ENCODE measurements at places on chromosomes 11 and 22.

DNA sequence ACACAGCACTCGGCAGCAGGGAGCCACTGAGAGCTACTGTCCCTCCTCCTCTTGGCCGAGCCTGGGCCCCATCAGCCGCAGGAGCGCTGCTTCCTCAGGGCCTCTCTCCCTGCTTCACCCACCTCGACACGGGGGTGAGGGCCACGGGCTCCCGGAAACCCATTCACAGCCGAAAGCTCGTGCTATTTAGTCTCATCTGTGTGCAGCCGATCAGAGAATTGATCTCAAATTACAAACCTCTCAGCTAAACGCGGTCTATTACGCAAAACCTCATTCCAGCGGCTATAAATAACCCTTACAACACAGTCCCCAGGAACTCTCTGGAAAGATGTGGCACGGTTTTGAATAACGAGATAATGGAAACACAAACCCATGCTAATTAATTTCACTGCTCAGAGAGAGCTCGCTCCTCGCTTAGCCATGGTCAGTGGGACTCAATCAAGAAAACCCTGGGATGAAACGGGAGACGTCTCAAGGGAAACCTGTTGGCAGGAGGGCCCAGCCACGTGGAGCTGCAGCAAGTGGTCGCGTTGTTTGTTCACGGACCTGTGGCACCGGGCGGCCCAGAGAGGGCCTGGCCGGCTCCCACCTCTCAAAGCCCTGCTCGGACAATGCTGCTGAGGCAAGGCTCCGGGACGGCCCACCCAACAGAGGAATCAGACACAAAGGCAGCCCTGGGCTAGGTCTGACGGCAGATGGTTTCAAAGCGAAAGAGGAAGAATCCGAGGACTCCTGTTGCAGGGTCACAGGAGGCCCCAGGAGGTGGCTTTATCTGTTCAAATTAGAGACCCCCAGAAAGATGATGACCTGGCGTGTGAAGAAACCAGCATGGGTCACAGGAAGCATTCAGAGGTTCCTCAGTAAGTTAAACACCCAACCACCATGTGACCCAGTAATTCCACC, 210.5 kb downstream of the CTTN start:
- DNase-seq: no peak

DNA sequence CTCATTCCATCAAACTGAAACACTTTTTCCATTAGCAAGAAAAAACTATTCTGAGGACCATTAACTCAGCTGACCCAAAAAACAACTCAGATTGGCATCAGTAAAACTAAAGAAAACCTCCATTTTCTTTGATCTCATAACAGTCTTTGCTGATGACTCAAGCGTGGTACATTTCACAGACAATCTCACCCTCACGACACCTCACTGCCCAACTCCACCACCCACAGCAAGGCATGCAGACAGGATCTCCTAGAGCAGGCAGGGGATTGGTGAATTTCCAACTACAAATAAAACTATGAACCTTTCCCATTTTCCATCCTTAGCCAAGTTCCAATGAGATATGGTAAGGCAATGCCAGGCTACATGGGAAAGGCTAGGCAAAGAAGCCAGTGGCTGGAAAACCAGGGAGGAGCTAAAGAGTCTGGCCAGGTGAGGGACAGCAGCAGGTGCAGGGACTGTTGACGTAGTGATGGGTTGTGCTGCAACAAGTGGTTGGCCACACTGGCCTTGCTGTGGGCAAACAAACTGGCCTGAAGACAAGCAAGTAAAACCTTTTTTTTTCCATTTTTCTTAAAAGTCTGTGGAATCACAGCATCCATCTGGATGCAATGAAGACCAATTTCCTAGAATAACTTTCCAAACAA, 97.2 kb downstream of the SERGEF start:
- DNase-seq: peak; percentile 37

- DNase-seq: no peak
Measured at GRCh38 chr11:89529626-89530380, 38.6 kb upstream of the NOX4 start.

GRCh38 chr11:5712507-5712906, 22.9 kb downstream of the TRIM22 start:
- DNase-seq: no peak

DNA sequence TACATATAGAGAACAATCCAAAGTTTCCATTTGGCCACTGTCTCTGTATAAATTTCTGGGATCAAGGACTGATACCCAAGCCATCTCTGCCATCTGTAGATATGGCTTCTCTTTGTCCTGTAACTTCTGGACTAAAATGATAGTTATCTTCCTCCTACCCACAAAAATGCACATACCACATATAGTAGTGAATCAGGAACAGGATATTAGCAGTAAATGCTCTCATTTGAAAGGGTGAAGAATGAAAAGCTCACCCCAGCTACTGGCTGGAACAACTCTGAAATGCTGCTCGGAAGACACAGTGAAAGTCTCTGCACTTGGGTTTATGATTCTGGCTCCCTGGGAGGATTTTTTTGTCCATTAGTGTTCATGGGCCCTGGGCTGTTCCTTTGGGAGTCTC, 856.4 kb upstream of the LRRC4C start:
- no peak for DNase-seq

- no peak for DNase-seq
Measured at GRCh38 chr11:106331176-106331575, 253.7 kb downstream of the AASDHPPT start.

DNA sequence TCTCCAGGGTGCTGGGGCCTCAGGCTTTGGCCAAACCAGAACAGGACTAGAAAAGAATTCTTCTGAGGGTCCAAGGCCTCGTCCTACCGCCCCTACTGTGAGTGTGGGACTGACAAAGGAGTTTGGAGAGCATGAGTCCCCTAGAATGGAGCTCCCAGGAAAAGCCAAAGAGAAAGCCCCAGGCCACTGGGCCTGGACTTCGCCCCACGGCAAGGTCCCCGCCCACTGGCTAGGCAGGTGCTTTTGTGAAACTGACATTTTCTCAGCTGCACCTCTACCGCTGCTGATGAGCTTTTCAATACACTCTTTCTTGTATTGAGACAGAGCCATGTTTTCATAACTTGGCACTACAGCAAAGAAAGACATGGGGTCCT, 9.7 kb upstream of the FGF3 start:
- no peak for DNase-seq

DNA sequence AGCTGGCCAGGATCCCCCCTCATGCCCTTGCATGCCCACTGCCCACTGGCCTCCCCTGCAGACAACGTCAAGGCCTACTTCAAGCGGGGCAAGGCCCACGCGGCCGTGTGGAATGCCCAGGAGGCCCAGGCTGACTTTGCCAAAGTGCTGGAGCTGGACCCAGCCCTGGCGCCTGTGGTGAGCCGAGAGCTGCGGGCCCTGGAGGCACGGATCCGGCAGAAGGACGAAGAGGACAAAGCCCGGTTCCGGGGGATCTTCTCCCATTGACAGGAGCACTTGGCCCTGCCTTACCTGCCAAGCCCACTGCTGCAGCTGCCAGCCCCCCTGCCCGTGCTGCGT, 7.9 kb downstream of the AIP start:
- no peak for DNase-seq

DNA sequence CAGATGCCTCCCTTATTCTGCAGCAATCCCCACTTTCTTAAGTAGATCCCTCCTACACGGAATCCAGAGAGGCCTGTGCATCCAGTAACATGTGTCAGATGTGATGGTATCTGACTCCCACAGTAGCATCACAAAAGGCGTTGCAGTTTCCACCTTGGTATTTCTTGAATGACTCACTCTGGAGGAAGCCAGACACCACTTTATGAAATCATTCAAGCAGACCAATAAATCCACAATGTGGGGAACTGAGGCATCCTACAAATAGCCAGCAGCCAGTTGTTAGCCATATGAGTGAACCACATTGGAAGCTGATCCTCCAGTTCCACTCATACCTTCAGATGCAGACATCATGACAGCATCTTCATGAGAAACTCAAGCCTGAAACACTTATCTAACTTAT, 798.1 kb downstream of the OPCML start:
- DNase-seq: peak; percentile 6

DNA sequence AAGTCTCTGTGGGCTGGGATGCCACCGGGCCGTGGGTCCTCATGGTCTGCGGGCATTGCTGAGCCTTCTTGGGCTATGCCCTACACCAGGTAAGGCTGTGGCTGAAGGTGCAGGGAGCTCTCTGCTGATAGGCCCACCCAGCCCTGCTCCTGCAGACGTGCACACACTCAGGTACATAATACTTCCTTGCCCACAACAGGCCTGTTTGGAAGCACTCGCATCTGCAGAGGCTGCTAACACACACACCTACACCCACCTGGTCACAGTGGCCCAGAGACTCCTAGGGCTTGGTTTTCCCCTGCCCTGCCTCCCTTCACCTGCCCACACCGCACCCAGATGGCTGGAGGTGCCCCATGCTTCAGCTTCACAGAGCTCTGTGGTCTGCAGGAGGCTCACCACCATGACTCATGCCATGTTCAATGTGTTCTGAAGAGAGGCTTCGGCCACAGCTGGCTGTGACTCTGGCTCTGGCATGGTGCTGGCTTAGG, 72.8 kb upstream of the KCNQ1OT1 start:
- DNase-seq: peak; percentile 31

- DNase-seq: no peak
Measured at GRCh38 chr11:10716543-10717259, 23.1 kb upstream of the IRAG1 start.

DNA sequence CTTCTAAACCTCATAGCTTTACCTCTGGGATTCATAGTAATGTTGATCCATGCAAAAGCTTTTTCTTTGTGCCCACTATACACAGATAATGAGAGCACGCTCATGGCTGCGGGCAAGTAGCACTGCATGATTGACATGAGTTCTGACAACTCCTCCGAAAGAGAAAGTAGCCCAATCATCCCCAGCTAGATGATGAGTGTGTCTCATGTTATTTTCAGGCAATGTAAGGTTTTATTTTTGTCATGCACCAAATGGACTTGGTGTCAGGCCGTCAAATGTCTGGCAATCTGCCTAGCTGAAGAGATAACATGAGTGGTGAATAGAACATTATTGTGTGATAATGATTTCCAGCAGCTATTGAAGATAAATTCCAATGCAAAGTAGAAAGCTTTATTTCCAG, 662.6 kb downstream of the NTM start:
- DNase-seq: no peak

DNA sequence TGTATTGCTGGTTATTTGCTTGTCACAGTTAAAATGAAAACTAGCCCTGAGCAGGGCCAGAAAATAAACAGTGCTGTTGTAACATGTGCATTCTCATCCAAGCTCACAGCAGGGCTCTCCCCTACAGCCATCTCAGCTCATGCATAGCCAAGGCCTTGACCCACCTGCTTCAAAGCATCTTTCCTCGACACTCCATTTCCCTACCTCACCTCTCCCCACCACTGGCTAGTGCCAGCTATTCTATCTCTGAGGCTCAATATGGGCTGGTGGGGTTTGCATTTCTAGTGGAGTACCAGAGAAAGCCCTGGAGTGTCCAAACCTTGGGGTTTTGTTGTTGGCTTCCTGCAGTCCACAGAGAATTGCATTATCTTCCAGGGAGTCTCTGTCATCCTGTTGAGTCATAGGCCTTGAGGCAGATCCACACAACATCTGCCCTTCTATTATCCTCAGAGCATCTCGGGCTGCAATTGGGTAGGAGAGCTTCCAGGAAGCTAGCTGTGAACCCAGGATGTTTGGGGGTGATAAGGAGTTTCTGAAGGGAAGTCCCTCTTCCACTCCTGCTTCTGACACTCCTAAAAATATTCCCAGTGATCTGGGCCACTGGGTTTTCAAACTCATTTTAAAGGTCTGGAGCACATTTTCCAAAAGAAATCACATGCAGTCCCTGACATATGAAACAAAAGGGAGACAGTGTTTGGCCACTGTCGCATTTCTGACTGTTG, 36.1 kb upstream of the AMOTL1 start:
- no peak for DNase-seq

- peak; percentile 40 for DNase-seq
Measured at GRCh38 chr22:50621948-50622722, 5.8 kb downstream of the ARSA start.

GRCh38 chr11:129592191-129592590, 216.5 kb downstream of the BARX2 start:
- DNase-seq: no peak

- DNase-seq: no peak
Measured at GRCh38 chr11:119166368-119167076, 2.0 kb upstream of the NLRX1 start.

DNA sequence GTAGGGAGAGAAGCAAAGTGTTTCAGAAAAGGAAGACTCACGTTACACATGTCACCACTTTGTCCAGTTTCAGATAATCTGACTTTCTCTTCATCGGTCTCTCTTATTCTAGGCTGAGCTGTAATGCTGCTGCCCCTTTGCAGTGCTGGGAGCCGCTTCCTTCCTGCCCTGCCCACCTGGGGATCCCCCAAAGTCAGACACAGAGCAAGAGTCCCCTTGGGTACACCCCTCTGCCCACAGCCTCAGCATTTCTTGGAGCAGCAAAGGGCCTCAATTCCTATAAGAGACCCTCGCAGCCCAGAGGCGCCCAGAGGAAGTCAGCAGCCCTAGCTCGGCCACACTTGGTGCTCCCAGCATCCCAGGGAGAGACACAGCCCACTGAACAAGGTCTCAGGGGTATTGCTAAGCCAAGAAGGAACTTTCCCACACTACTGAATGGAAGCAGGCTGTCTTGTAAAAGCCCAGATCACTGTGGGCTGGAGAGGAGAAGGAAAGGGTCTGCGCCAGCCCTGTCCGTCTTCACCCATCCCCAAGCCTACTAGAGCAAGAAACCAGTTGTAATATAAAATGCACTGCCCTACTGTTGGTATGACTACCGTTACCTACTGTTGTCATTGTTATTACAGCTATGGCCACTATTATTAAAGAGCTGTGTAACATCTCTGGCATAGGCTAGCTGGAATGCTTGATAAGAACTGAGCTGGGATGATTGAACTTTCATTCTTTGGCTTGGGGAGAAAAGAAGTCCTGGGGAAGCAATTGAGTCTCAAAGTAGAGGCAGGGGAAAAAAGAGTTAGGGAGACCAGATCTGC, 31.2 kb upstream of the SMIM35 start:
- DNase-seq: no peak

- DNase-seq: no peak
Measured at GRCh38 chr11:118091690-118092089, 4.9 kb upstream of the SMIM35 start.

DNA sequence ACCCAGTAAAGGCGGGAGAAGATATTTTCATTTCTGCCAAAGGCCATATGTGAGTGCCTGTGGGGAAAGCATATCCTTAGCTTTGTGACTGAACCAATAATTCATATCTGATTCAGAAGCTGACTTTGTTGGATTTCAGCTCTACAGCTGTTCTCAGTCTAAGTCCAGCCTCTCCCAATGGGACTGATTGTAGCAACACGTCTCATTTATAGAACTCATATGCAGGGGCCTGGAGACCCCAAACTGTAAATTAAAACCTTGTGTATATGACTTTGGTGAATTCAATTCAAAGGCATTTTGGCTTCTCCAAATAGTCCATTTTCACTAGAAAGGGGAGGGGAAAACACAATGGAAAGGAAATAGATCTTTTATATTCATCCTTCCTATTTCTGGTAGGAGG, 250.4 kb upstream of the SORL1-AS1 start:
- no peak for DNase-seq

GRCh38 chr11:117696540-117696939, 100.5 kb downstream of the DSCAML1 start:
- DNase-seq: no peak

DNA sequence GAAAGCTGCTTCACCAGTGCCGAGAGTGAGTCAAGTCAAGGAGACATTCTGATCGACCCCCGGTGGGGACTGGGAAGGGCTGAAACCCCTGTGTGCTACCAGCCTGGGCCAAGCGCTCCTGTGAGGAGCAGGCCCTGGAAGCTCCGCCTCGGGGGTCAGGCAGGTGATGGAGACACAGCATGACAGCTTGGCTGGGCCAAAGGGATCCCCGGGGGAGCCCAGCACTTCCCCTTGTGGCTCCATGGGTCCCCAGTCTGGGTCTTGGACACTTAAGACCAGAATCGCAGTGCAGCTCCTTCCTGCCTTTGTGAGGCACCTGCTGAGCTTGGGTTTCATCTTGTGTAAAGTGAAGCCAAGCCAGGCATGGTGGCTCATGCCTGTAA, 89.2 kb downstream of the MORC2 start:
- DNase-seq: no peak

Data from activated CD4-positive, alpha-beta T cell treated with anti-CD3 and anti-CD28 coated beads, Interleukin-10, Interleukin-2, amounts not matched to agents 100 ng/mL and 50 ng/mL, durations not matched to agents 16 hours and 8 hours (primary cell).